ENCODE measurements at places on chromosomes 4 and X. TPM values are rescaled to one million over a fixed set of nuclear protein-coding genes. Genes with fewer than 3 reads are reported as not detected.

The PRDM8 gene
- total RNA-seq: 5.4 TPM

The DCAF4L1 gene
- total RNA-seq: 0.15 TPM

The SPOCK3 gene
- not detected for total RNA-seq

The RADX gene
- 6.0 TPM for total RNA-seq

The SHROOM3 gene
- total RNA-seq: not detected

All from activated naive CD4-positive, alpha-beta T cell treated with anti-CD3 and anti-CD28 coated beads, Interleukin-2, amount 10 ng/mL, durations not matched to agents 5 hours and 36 hours (primary cell).